ENCODE measurements at places on chromosomes 16 and 17.

DNA sequence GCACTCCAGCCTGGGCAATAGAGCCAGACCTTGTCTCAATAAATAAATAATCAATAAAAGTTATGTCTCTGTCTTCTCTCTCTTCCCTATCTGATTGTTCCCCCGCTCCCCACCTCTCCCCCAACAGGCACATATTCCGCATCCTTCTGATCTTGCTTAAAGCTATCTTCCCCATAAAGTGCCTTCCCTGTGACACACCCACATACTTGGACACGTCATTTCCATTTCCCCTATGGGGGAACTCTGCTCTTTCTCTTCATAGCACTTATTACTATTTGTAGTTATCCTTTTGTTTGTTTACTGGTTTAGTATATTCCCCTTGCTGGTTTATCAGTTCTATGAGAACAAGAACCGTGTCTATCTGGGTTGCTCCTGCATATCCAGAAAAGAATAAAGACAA is 14.9 kb downstream of the MYO1D start:
- no peak for DNase-seq

- DNase-seq: no peak
Measured at GRCh38 chr17:21679256-21680146, 12.8 kb upstream of the KCNJ18 start.

GRCh38 chr16:82580298-82580890 is 46.4 kb upstream of the CDH13 start:
- DNase-seq: no peak

DNA sequence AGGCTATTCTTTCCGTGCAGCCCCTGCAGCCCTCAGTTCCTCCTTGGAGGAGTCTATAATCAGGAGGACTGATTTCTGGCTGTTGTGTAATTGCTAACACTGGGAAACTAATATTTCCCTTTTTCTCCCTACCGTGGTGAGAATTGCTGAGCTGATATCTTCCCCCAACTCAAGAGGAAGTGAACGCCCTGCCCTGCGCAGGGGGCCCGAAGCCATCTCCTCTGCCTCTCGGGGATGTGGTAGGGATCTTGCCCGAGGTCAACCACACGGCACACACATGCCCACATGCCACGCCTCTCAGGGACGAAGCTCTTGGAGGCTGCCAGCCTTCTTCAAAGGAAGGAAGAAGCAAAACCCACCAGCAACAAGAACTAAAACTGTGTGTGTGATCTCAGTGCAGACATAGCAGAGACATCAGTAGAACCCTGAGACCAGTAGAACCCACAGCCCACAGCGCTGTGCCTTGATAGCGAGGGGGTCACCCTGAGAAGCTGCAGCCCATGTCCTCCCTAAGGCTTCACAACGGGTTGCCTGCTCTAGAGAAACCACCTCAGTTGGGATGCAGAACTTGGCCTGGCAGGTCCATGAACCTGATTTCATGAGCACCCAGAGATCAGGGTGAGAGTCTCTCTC is 8.9 kb upstream of the ULK2 start:
- peak; percentile 86 for DNase-seq

GRCh38 chr17:3916825-3917224 is 560 bp upstream of the P2RX1 start:
- DNase-seq: no peak

Data from right cardiac atrium (tissue), 5 donors.